ENCODE measurements at places on chromosomes 7 and 10. TPM values are rescaled to one million over a fixed set of nuclear protein-coding genes. Genes with fewer than 3 reads are reported as not detected.

DNA sequence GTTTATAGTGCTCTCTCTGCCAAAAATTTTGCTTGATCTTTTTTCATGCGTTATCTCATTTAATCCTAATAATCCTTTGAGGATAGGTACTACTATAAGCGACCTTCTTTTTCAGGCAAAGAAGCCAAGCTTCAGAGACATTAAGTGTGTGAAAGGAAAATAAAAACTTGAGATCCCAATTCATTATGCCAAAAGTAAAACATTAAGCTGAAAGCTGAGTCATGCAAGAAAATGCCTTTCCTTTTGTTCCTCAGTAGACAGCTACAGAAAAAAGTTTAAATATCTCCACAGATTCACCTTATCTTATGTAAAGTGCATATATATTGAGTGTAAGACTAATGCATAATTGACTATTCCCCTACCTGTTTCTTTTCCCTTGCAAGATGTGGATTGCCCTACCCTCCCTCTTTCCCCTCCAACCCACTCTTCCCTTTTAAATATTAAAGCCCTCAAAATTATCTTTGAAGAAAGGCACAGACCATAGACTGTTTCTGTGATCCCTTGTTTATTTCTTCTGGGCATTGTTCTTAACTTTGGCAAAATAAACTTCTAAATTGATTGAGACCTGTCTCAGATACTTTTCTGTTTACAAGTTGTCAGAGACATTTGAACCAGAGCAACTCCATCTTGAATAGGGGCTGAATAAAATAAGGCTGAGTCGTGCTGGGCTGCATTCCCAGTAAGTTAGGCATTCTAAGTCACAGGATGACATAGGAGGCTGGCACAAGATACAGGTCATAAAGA is 1139.9 kb upstream of the LRRN3 start:
- H3K4me1 ChIP-seq, result no peaks in the 10 kb centered on the region
- no peak for DNase-seq
- no peaks in the 10 kb centered on the region for H3K27me3 ChIP-seq
- no peak overlapping the region for H3K4me3 ChIP-seq

- DNase-seq, result no peak
- no peaks in the 10 kb centered on the region for H3K27me3 ChIP-seq
- no peaks in the 10 kb centered on the region for H3K36me3 ChIP-seq
- no peak overlapping the region for H3K27ac ChIP-seq
- no peak overlapping the region for H3K4me3 ChIP-seq
Measured at GRCh38 chr7:21076054-21076453, 289.4 kb upstream of the SP8 start.

DNA sequence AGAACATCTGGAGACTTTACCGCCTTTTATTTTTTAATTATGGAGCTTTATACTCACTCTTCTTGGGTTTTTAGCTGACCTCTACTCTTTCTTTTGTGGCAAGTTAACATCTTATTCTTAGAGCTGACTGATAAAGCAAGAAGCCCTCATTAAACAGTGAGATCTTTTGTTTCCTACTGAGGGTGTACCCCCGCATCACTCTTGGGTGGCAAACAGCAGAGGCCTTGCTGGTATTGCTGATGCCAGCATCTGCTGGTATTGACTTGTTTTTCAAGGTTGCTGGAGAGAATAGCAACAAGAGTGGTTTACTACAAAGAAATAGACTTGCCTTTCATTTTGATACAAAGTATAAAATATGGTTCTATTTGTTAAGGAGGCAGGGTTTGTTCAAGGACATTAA is 154.7 kb downstream of the ARID5B start:
- peaks cover 18% of the 10 kb centered on the region for H3K4me1 ChIP-seq
- DNase-seq, result no peak
- peak overlapping the region; percentile 32 for H3K4me3 ChIP-seq
- H3K27ac ChIP-seq, result peak overlapping the region; percentile 84
- H3K27me3 ChIP-seq, result no peaks in the 10 kb centered on the region

- H3K4me1 ChIP-seq, result no peaks in the 10 kb centered on the region
- H3K27ac ChIP-seq, result no peak overlapping the region
- no peaks in the 10 kb centered on the region for H3K27me3 ChIP-seq
- DNase-seq, result no peak
- no peaks in the 10 kb centered on the region for H3K36me3 ChIP-seq
Measured at GRCh38 chr7:56110611-56111010, 4.3 kb upstream of the CHCHD2 start.

DNA sequence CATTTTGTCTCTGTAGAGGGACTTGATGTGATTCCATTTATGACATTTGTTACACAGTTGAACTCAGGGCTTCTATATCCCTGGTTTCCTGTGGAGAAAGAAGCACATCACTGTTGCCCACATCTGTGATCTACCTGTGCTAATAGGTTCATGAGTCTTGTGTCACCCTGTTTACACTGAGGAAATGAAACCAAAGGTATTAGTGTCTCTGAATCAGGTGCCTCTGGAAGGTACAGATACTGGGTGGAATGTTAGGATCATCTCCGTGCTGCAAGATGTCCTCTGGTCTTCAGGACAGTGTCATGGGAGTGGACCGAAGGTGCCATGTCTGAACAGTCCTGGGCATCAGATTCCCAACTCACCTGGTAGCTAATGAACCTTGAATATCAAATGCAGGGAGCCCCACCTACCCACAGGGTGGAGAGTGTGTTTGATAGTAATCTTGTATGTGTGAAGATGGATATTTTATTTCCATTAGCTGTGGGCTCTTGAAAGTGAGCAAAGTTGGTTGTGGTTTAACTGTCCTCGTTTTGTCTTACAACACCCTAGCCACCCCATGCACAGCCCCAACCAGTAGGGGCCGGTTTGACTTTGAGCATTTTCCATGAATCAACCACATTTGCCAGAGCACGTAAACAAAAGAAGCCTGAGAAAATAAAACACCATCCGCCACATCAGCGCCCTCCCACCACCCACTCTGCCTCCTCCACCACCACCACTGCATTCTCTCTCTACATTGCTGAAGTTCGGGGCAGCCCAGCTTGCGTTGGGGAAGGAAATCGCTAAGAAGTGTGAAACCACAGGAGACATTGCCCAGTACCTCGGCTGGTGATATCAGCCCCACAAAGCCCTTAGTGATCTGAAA is 40.7 kb downstream of the TARP start:
- no peaks in the 10 kb centered on the region for H3K4me1 ChIP-seq
- no peak overlapping the region for H3K4me3 ChIP-seq
- no peaks in the 10 kb centered on the region for H3K27me3 ChIP-seq
- DNase-seq, result no peak
- no peak overlapping the region for H3K27ac ChIP-seq

- H3K27me3 ChIP-seq, result no peaks in the 10 kb centered on the region
- H3K36me3 ChIP-seq, result no peaks in the 10 kb centered on the region
Measured at GRCh38 chr7:22325671-22326070, 31.3 kb downstream of the RAPGEF5 start.

GRCh38 chr7:43314379-43315158 is 202.1 kb downstream of the HECW1 start:
- no peak for DNase-seq
- H3K4me1 ChIP-seq, result peaks cover 2% of the 10 kb centered on the region
- H3K4me3 ChIP-seq, result no peak overlapping the region
- H3K27ac ChIP-seq, result no peak overlapping the region
- no peaks in the 10 kb centered on the region for H3K36me3 ChIP-seq

The PRSS1 gene
- polyA plus RNA-seq, result 0.15 TPM

The ZNF467 gene
- polyA plus RNA-seq, result 4.6 TPM

The FFAR4 gene
- polyA plus RNA-seq, result not detected

DNA sequence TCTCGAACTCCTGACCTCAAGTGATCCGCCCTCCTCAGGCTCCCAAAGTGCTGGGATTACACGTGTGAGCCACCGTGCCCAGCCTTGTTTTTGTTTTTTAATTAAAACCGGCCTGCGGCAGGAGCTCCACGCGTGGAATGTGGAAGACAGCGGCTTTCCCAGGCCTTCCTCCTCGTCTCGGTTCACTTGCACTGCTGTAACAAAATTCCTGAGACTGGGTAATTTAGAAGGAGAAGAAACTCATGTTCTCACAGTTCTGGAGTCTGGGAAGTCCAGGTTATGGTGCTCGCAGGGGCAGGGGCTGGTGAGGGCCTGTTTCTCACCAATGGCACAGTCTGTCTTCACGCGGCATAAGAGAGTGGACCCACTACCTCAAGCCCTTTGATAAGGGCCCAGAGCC is 14.4 kb upstream of the CRYGN start:
- DNase-seq, result no peak
- no peaks in the 10 kb centered on the region for H3K27me3 ChIP-seq
- H3K4me1 ChIP-seq, result no peaks in the 10 kb centered on the region
- no peaks in the 10 kb centered on the region for H3K36me3 ChIP-seq

DNA sequence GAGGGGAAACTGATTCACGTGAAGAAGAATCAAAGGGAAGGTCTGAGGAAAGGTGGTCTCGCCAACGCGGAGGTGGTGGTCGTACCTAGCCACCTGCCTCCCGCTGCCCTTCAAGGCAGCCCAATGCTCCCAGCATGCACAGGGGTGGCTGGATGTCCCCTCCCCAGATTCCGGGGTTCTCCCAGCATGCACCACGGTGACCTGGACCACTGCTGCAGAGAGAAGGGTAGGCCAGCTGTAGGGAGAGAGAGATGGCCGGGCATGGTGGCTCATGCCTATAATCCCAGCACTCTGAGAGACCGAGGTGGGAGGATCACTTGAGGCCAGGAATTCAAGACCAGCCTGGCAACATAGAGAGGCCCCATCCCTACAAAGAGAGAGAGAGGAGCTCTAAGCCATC is 32.4 kb upstream of the PPP2R2D start:
- no peaks in the 10 kb centered on the region for H3K4me1 ChIP-seq
- DNase-seq, result no peak
- H3K27me3 ChIP-seq, result no peaks in the 10 kb centered on the region
- H3K27ac ChIP-seq, result no peak overlapping the region
- no peak overlapping the region for H3K4me3 ChIP-seq
- H3K36me3 ChIP-seq, result no peaks in the 10 kb centered on the region

DNA sequence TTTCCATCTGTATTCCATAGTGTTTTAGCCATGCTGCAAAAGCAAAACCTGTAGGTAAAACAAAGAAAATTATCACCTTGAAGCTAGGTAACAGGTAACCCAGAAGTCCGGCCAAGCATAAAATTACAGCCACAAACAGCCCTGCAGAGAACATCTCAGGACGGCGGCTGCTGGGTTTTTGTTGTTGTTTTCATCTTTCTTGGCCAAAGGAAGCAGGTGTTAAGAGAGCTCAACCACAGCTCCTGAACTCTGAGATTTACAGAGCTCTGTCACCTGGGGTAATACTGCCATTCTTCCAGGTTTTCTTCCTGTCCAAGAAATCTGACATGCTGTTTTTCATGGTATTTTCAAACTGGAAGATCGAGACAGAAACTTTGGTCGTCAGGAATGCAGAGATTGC is 847 bp upstream of the SCIN start:
- no peak overlapping the region for H3K27ac ChIP-seq
- H3K4me1 ChIP-seq, result no peaks in the 10 kb centered on the region
- H3K36me3 ChIP-seq, result no peaks in the 10 kb centered on the region
- no peaks in the 10 kb centered on the region for H3K27me3 ChIP-seq
- H3K4me3 ChIP-seq, result no peak overlapping the region

- H3K27ac ChIP-seq, result no peak overlapping the region
- H3K4me3 ChIP-seq, result no peak overlapping the region
- no peaks in the 10 kb centered on the region for H3K27me3 ChIP-seq
- H3K4me1 ChIP-seq, result no peaks in the 10 kb centered on the region
Measured at GRCh38 chr7:45588466-45588865, 14.3 kb downstream of the ADCY1 start.

- no peaks in the 10 kb centered on the region for H3K27me3 ChIP-seq
- no peak overlapping the region for H3K4me3 ChIP-seq
- H3K4me1 ChIP-seq, result no peaks in the 10 kb centered on the region
- no peak for DNase-seq
- H3K36me3 ChIP-seq, result no peaks in the 10 kb centered on the region
- no peak overlapping the region for H3K27ac ChIP-seq
Measured at GRCh38 chr7:20449176-20449575, 118.5 kb downstream of the ITGB8 start.

DNA sequence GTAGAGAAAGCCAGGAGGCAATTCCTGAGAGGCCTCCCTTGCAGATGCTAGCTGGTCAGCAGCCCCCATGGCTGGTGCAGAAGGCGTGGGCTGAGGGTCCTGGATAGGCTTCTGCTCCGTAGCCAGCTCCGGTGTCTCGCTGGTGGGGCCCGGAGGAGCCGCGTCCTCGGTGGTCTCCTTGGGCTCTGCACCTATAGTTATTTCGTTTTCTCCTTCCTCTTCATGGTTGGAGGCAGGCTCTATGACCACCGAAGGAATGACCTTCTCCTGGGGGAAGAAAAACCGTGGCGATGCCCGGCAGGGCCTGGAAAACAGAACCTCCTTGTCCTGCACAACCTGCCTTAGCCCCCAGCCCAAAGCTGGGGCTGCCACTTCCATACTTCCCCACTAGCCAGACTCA is 118.3 kb upstream of the TARP start:
- no peak overlapping the region for H3K4me3 ChIP-seq
- no peak for DNase-seq
- H3K27me3 ChIP-seq, result no peaks in the 10 kb centered on the region
- no peaks in the 10 kb centered on the region for H3K4me1 ChIP-seq
- H3K27ac ChIP-seq, result no peak overlapping the region
- no peaks in the 10 kb centered on the region for H3K36me3 ChIP-seq

Data from ovary (tissue), 10 donors.